ENCODE measurements at places on chromosomes 3 and 15. TPM values are rescaled to one million over a fixed set of nuclear protein-coding genes. Genes with fewer than 3 reads are reported as not detected.

ALPK3 gene
- 0.04 TPM for polyA plus RNA-seq

APOD gene
- 1.9 TPM for polyA plus RNA-seq

DNA sequence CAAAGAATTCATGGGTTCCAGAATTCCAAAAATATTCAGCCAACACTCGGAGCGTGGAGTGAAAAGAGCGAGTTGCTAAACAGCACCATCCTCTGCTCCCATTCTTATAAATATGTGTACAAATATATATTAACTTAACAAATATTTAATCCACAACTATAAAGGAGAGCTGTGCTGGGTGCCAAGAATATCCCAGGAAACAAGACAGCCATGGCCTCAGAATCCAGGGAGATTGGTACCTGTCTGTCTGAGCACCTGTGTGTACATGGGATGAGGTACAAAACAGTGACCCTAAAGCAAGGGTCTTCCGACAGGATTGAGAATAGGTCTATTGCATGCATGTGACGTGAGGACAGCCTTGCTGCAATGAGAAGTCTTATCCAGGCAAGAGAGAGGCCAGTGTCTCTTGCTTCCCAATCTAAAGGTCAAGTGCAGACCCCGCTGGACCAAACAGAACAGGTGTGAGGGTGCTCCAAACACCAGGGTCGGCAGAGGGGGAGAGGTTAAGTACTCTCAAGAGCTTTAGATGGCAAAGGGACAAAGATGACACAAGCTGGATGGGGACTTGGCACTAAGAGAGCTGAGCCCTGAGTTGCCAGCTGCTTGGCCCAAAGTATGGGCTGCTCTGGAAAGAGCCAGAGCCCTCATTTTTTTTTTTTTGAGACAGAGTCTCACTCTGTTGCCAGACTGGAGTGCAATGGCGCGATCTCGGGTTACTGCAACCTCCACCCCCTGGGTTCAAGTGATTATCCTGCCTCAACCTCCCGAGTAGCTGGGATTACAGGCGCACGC is 36.2 kb downstream of the HOMER2 start:
- H3K4me3 ChIP-seq, result no peak overlapping the region
- no peak for DNase-seq
- no peaks in the 10 kb centered on the region for H3K36me3 ChIP-seq
- H3K27me3 ChIP-seq, result no peaks in the 10 kb centered on the region
- no peak overlapping the region for H3K27ac ChIP-seq

DNA sequence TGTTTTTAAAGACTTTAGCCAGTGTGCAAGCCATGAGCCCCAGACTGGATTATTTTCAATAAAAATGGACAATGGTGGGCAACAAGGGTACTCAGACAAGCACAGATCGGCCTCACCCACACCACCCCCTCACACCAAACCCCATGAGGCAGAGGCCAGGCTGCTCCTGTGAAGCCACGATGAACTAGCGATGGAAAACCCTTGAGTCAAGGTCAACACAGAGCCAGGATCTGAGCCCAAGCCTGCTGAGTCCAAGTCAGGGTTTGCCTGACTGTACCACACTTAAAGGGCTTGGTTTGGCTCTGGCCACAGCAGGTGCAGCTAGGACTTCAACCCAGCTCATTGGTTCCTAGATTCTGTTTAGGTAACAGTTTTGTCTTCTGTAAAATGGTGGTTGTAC is 131.5 kb upstream of the SLC2A2 start:
- H3K4me3 ChIP-seq, result no peak overlapping the region
- H3K4me1 ChIP-seq, result no peaks in the 10 kb centered on the region
- H3K27me3 ChIP-seq, result no peaks in the 10 kb centered on the region
- H3K36me3 ChIP-seq, result peaks cover 13% of the 10 kb centered on the region
- DNase-seq, result no peak
- no peak overlapping the region for H3K27ac ChIP-seq

DNA sequence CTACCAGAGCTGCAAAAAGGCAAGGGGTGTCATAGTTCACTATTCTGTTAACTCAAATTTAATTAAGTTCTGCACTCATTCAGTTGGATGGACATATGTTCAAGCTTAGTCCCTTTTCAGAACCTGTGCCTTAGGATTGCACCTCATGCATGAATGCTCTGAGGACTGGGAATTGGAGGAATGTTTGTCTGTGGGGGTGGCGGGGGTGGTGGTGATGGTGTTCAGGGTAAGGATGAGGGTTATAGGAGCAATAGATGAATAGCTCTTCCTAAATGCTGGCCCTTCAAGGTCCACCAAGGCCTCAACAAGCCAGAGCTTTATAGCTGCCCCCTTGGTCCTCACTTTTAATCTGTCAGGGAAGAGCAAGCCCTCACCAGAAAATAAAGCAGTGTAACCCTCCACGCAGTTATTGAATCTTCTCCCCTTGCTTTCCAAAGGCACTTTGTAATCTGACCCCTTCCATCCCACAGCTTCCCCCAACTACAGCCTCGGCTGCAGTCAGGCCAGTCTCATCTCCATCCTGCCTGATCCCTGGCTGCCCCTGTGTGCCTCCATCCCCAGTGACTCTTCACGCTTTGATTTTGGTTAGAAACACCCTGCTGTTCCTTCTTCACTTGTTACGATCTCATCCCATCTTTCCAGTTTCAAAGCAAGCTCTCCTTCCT is 221.6 kb upstream of the LMCD1 start:
- no peaks in the 10 kb centered on the region for H3K4me1 ChIP-seq
- no peak overlapping the region for H3K27ac ChIP-seq
- H3K4me3 ChIP-seq, result no peak overlapping the region
- no peaks in the 10 kb centered on the region for H3K27me3 ChIP-seq

All from naive B cell (primary cell).